Pulmonary artery endothelial cell (primary cell): ENCODE measurements at places on chromosomes 13 and 19. TPM values are rescaled to one million over a fixed set of nuclear protein-coding genes. Genes with fewer than 3 reads are reported as not detected.

- DNase-seq, result no peak
These were observed 25.0 kb upstream of the C1QTNF9B start for GRCh38 chr13:23922005-23922932.

GRCh38 chr19:13082192-13083007, 20.3 kb downstream of the LYL1 start:
- DNase-seq, result no peak

- DNase-seq, result no peak
These were observed 901.7 kb downstream of the PCDH9 start for GRCh38 chr13:66328476-66328875.

DNA sequence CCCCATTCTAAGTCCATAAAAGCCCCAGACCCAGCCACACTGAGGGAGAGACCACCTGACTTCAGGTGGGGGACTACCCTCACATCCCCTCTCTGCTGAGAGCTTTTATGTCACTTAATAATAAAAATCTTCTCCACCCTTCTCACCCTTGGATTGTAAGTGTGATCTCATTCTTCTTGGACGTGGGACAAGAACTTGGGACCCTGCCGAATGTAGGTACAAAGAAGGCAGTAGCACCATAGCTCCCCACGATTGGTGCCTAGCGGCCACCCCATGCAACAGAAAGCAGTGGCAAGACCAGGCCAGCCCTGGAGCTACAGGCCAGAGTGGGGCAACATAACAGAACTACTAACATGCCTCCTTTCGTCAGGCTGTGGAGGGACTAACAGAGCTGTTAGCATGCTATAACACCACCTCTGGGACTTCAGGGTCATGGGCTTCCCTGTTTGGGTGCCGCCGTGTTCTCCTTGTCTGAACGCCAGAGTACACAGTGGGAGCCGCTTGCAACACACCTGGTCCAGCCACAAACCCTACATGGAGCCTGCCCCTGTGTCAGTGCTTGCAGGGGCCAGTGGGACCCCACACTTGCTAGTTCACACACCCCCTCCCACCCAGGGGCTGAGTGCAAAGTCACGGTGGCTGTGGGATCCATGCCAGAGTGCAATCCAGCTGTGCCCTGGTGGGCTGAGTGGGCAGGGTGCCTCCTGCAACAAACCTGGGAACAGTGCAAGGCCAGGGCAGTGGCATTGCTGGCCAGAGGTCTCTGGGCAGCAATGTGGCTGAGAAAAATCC, 5.2 kb upstream of the FBXO17 start:
- DNase-seq, result no peak

GRCh38 chr13:111228262-111229144, 91.9 kb upstream of the TEX29 start:
- DNase-seq, result no peak

DNA sequence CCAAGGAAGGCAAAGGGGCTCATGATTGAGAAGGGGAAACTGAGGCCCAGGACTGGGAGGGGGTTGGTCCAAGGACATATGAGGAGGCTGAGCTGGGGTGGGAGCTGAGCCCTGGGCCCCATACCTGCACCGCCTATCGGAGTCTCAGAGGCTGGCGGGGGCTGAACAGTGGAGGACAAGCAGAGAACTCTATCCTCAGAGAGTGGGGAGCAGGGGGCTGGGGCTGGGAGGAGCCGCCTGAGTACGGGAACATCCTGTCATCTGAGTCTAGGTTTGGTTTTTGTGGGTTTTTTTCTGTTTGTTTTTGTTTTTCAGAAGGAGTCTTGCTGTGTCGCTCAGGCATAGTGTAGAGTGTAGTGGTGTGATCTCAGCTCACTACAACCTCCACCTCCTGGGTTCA, 6.2 kb downstream of the ARRDC2 start:
- DNase-seq, result no peak

GRCh38 chr13:60114499-60115028, 49.2 kb downstream of the DIAPH3 start:
- no peak for DNase-seq

- no peak for DNase-seq
These were observed 463.3 kb upstream of the KLF12 start for GRCh38 chr13:74597526-74597925.

GRCh38 chr19:9586764-9587163, 2.5 kb upstream of the ZNF121 start:
- peak; percentile 19 for DNase-seq

DNA sequence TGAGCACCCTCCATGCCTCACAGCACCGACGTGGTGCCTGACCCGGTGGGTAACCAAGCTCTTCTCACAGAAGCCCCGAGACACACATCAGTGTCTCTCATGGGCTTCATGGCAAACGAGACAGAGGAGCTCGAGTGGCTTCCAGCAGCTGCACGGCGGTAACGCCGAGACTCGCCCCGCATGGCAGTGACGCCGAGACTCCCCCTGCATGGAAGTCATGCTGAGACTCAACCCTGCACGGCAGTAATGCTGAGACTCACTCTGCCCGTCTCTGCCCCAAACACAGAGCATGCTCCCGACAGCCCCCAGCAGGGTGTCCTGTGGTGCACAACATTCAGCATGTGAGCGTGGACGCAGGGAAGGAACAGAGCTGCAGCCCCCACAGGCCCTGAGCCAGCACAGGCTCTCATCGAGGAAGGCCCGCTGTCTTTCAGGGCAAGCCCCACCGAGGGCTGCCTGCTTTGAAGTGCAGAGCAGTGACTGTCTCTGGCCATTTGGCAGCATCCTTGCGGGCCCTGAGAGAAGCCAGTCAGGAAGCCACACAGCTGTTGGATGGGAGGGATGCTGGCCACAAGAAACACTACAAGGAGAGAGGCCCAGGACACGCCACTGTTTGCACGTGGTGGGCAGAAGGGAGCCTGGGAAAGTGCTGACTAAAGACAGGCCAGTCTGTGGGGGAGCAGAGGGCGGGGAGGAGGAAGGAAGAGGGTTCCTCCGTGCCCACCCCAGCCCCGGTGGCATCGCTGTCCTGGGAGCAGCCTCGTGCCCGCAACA, 9.5 kb downstream of the GAS6 start:
- no peak for DNase-seq

GRCh38 chr19:18432275-18433014, 5.5 kb downstream of the ISYNA1 start:
- DNase-seq, result no peak

GRCh38 chr13:24213932-24214331, 53.4 kb downstream of the SPATA13 start:
- DNase-seq, result no peak

GRCh38 chr13:102536695-102537485, 59.9 kb upstream of the TPP2 start:
- DNase-seq, result peak; percentile 17

- DNase-seq, result no peak
These were observed 684.5 kb upstream of the ARGLU1 start for GRCh38 chr13:107252428-107252827.

DNA sequence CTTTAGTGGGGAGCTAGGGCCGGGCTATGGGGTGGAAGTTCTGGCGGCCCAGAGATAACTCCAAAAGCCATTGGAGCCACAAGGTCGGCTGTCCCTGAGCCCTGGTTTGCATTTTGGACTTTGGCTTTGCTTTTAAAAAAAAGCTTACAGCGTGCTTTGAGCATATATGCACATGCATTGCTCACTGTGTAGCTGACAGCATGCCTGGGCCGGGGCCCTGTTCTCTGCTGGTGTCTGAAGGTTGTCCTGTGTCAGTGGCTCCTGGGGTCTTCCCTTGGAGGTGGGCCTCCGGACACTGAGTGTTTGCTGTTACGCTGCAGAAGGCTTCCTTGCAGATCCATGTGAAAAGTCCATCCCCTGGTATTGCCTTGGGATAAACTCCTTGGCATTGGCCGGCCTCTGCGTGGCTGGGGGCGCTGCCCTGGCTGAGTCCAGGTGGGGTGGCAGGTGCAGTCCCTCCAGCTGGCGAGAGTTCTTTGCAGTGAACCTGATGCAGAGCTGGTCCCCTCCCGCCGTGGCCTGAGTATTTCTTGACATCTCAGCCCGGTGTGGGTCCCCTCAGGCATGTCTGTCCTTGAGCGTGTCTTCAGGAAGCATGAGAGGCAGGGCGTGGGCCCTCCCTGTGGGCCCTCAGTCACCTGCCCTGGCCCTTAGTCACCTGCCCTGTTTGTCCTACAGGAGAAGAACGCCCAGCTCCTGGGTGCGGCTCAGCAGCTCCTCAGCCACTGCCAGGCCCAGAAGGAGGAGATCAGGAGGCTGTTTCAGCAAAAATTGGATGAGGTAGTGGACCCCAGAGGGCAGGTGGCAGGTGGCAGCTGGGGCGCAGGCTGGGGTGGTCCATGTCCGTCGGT, 23.0 kb downstream of the PLEKHJ1 start:
- no peak for DNase-seq

GRCh38 chr13:79501538-79502232, 20.7 kb downstream of the NDFIP2 start:
- DNase-seq, result no peak

GRCh38 chr19:23395041-23395721, at the start of gene ZNF91:
TSS of gene ZNF91 (minus strand) at chr19:23395471. CDS start at chr19:23395354, 117 bp downstream.
- peak; percentile 91 for DNase-seq

GRCh38 chr13:83311886-83312577, 570.2 kb downstream of the SLITRK1 start:
- DNase-seq, result no peak

GRCh38 chr19:36997152-36997842, 80.9 kb upstream of the ZNF420 start:
- no peak for DNase-seq

- DNase-seq, result no peak
These were observed 209.8 kb downstream of the FGF14 start for GRCh38 chr13:102191951-102192502.

- DNase-seq, result no peak
These were observed 57.9 kb upstream of the VSTM2B start for GRCh38 chr19:29467824-29468401.

DNA sequence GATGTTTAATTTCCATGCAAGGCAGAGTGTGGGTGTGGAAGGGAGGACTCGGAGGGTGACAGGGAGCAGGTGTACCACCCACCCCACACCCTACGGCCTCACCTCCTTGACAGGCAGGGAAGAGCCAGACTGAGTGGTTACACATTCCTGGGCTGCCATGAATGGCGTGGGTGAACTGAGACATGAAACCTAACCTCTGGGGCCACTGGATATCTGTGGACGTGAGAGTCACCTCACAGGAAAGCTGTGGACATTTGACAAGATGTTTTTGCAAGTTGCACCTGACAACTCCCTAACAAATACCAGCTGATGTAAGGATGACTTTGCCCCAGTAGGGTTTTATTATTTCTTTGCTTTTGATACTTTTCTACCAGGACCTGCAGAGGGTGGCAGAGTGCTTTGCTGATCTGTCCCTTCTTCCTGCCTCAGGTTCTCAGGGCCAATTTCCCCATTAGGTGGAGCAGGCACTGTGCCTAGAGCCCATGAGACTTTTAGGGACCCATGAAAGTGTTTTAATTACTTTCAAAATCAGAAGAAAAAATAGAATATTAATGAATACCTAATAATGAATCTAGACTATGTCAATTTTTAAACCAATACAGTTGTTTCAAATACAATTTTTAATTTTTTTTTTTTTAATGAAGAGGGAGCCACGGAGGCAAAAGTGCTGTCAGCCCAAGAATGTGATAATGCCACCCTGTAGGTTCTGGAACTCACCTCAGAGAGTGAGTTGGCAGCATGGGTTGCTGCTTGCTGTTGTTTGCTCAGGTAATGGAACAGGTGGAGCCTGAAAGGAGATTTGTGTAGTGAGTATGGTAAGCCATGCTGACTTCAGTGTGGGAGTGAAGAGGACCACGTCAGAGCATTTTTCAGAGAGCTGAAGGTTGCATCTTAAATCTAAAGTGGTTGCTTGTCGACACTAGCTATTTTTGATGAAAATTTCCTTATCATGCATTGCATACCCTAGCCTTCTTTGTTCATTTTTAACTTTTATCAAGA, 58.0 kb upstream of the CYSLTR2 start:
- DNase-seq, result peak; percentile 51

DNA sequence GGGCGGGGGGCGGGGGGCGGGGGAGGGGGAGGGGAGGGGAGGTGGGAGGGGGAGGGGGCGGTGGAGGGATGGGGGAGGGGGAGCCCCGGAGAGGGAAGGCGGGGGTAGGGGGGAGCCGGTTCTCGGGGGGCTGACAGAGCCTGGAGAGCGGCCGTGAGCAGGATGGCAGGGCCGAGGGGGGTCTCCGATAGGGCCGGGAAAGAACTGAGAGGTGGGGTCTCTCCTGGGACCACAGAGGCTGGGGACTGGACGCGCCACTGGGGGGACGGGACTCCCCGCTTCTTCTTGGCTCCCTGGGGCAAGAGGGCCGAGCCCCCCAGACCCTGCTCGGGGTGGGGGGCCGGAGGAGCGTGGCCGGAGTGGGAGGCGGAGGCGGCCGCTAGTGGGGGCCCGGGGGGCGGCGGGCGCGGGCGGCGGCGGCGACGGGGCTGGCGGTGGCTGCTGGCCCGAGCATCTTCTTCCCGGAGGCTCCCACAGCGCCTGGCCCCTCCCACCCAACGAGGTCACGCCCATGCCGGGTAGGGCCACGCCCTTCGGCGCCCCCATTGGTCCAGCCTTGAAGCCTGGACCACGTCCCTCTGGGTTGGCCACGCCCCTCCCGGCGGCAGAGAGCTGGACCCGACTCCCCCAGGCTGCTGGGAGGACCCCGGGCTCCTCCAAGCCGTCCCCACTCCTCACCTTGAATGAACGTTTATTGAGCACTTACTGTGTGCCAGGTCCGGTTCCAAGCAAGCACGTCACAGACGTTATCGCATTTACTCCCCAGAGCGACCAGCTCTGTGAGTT, at the start of gene NOVA2:
Gene NOVA2, minus strand, starts transcription at position 313 of the 786 bp plus-strand sequence. CDS start 514 bp downstream, outside the sequence.
- DNase-seq, result peak; percentile 71

GRCh38 chr19:7394731-7395359, 46.1 kb downstream of the ARHGEF18 start:
- peak; percentile 45 for DNase-seq

GRCh38 chr19:19276386-19276785, 3.3 kb upstream of the TM6SF2 start:
- DNase-seq, result no peak

GRCh38 chr13:95087746-95088305, 213.4 kb downstream of the ABCC4 start:
- DNase-seq, result peak; percentile 46

DNA sequence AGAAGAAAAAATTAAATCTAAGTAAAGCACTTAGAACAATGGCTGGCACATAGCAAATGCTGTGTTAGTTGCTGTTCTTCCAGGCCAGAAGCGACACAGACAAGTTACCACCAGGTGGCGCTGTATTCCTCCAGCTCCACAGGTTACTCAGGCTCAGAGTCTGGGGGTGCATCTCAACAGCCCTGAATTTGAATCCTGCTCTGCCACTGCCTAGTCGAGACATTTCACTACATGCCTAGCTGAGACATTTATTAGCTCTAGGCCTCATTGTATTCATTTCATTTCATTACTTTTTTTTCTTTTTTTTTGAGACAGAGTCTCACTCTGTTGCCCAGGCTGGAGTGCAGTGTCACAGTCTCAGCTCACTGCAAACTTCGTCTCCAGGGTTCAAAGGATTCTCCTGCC, 16.4 kb upstream of the CYP2B6 start:
- peak; percentile 40 for DNase-seq

The PGLYRP2 gene
- total RNA-seq, result 0.04 TPM in 1 of 2 replicates, not detected in the other

The ZNF525 gene
- total RNA-seq, result 6.0 and 8.1 TPM in 2 replicates

The ZNF527 gene
- total RNA-seq, result 4.0 and 4.1 TPM in 2 replicates

The CDX2 gene
- not detected in 2 replicates for total RNA-seq

The ANGPTL8 gene
- not detected in 2 replicates for total RNA-seq

The CCDC194 gene
- total RNA-seq, result 0.13 and 0.63 TPM in 2 replicates

The UBA52 gene
- total RNA-seq, result 882 and 970 TPM in 2 replicates
